ENCODE measurements at places on chromosomes 4 and X. TPM values are rescaled to one million over a fixed set of nuclear protein-coding genes. Genes with fewer than 3 reads are reported as not detected.

Gene KLF8
- 0.47 TPM for total RNA-seq

Gene PRR32
- not detected for total RNA-seq

GRCh38 chr4:8451440-8452182, 11.0 kb downstream of the TRMT44 start:
- no peak overlapping the region for H3K27ac ChIP-seq
- DNase-seq, result no peak
- H3K27me3 ChIP-seq, result no peaks in the 10 kb centered on the region

DNA sequence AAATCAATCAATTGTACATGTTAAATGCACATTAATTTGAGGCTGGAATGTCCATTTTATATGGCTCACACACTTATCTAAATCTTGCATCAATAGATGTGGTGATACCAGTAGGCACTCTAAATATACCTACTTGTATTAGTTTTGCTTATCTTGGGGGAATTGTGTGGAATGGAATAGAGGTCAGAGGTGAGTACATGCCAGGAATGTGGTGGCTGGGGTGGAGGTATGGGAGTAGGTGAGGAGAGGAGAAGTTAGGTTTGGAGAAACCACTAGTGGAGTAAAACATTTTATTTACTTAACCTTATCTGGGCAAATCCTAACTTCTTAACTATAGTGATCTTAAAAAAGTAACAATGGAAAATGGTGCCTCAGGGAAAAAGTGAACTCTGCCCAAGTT, 163.1 kb downstream of the ATG4A start:
- DNase-seq, result no peak
- H3K4me1 ChIP-seq, result no peaks in the 10 kb centered on the region
- no peak overlapping the region for H3K4me3 ChIP-seq
- H3K27me3 ChIP-seq, result no peaks in the 10 kb centered on the region
- no peak overlapping the region for H3K27ac ChIP-seq
- H3K36me3 ChIP-seq, result no peaks in the 10 kb centered on the region

- no peak for DNase-seq
- H3K4me3 ChIP-seq, result no peak overlapping the region
- H3K27ac ChIP-seq, result no peak overlapping the region
- H3K4me1 ChIP-seq, result no peaks in the 10 kb centered on the region
- H3K27me3 ChIP-seq, result no peaks in the 10 kb centered on the region
- H3K36me3 ChIP-seq, result no peaks in the 10 kb centered on the region
These were observed 63.8 kb downstream of the DLG3 start for GRCh38 chrX:70508296-70508911.

DNA sequence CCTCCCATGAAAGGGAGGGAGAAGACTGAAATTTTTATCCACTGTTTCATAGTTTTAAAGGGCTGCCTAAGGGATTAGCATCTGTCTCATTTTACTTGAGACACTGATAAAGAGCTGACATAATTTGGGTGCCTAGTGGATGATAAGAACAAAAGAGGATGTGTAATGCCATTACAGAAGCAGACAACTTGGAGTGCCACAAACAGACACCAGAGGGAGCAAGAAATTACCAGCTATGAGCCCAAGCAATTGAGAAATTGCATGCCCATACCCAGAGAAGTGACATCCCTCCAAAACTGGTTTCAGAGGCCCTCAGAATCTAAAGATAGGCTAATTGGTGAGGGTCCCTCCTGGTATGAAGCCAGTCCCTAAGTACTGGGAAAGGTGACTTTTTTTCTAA, 38.5 kb upstream of the POU3F4 start:
- H3K36me3 ChIP-seq, result no peaks in the 10 kb centered on the region
- no peak overlapping the region for H3K4me3 ChIP-seq
- no peak overlapping the region for H3K27ac ChIP-seq
- no peaks in the 10 kb centered on the region for H3K4me1 ChIP-seq

- no peaks in the 10 kb centered on the region for H3K36me3 ChIP-seq
- H3K27ac ChIP-seq, result no peak overlapping the region
- no peaks in the 10 kb centered on the region for H3K27me3 ChIP-seq
- DNase-seq, result no peak
- H3K4me3 ChIP-seq, result no peak overlapping the region
These were observed 146.6 kb downstream of the AASDH start for GRCh38 chr4:56240554-56241174.
